Sciatic nerve (tissue), 2 donors: ENCODE measurements at places on chromosomes 12 and 14.

DNA sequence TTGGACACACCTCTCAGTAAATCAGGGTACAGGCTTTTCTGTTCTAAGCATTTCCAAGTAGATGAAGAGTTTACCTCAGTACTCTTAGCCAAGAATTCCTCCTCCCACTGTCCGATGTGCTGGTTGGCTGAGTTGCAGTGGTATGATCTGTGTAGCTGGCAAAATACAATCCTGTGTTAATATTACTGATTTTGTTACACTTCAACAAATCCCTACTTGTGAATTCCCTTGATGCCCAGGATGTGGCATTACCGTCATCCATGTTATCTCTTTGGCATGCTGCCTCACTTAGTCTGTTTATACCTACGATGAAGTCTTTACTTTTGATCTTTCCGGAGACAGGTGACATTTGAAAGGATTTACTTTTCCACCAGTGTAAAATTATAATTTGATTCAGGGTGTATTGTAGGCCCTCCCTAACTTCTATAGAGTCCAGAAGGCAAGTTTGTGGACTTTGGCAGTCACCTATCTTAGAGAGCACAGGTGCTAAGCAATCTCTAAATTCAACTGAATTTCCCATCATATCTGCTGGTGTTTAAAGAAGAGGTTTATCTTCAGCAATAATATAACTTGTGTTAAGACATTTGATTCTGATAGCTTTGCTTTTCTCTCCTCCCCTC, 10.1 kb downstream of the CCDC196 start:
- DNase-seq, result no peak

DNA sequence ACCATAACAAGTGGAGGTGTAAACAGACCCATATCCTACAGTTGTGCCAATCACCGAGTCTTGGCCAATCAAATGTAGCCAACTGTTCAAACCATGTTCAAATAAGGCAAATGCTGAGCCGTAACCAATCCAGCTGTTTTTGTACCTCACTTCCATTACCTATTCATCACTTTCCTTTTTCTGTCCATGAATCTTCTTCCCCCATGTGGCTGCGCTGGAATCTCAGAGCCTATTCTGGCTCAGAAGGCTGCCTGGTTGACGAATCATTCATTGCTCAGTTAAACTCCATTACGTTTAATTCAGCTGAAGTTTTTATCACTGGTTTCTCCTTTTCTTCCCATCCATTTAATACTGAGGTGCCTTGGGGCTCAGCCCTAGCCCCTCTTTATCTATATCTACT, 71.1 kb downstream of the TBC1D30 start:
- DNase-seq, result no peak

GRCh38 chr14:35240231-35240630, 52.0 kb upstream of the PSMA6 start:
- no peak for DNase-seq

GRCh38 chr14:100004392-100004791, 60.8 kb upstream of the EVL start:
- no peak for DNase-seq

DNA sequence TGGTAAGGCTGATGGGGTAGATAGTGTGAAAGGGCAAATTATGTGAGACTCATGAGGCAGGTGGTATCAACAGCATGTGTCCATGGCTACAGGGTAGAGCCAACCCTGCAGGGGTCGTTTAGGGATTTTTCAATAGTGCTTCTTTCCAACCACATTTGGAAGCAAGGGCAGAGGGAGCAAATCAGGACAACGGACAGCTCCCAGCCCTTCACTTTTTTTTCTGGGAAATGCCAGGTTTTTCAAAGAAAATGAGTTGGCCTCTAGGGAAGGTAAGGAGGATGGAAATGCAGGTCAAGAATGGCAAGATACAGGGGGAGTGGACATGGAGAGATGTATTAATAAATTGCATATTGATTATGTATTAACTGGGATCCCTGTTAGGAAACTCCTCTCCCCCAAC, 4.9 kb upstream of the CMA1 start:
- no peak for DNase-seq

- DNase-seq, result no peak
These were observed 22.5 kb upstream of the GSG1 start for GRCh38 chr12:13125996-13126395.

- DNase-seq, result no peak
These were observed 16.1 kb downstream of the PAWR start for GRCh38 chr12:79674629-79675028.

DNA sequence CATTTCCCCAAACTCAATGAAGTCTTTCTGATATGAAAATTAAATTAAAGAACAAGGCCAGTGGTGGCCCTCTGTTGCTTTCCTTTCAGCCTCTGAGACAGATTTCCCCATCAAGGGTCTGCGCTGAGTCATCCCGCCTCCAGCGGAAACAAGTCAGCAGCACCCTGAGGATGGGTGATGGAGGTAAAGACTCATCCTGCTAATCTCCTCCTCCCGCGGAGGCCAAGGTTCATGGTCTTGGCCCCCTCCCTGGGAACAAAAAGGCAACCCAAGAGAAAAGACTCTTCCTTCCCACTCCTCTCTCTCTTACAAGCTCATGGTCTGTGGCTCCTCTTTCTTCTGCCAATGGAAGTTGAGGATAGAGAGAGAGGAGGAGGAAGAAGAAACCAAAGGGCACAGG, 9.0 kb upstream of the NUMB start:
- DNase-seq, result no peak

- no peak for DNase-seq
These were observed 811.4 kb upstream of the TMEM132C start for GRCh38 chr12:127455347-127456265.

- no peak for DNase-seq
These were observed 255.7 kb upstream of the TMPO start for GRCh38 chr12:98259693-98260092.

GRCh38 chr12:12807970-12808702, 5.0 kb upstream of the DDX47 start:
- no peak for DNase-seq

GRCh38 chr12:69500631-69501030, 30.4 kb downstream of the FRS2 start:
- no peak for DNase-seq

DNA sequence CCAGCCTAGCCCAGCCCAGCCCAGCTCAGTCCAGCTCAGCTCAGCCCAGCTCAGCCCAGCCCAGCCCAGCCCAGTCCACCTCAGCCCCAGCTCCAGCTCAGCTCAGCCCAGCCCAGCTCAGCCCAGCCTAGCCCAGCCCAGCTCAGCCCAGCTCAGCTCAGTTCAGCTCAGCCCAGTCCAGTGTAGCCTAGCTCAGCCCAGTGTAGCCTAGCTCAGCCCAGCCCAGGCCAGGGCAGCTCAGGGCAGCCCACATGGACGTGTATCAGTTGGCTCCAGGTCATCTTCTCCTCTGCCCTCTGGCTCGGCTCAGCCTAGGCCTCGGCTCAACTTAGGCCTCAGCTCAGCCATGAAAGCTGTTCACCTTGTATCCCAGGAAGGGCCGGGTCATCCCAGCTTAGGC, 64.7 kb downstream of the TMEM121 start:
- no peak for DNase-seq

DNA sequence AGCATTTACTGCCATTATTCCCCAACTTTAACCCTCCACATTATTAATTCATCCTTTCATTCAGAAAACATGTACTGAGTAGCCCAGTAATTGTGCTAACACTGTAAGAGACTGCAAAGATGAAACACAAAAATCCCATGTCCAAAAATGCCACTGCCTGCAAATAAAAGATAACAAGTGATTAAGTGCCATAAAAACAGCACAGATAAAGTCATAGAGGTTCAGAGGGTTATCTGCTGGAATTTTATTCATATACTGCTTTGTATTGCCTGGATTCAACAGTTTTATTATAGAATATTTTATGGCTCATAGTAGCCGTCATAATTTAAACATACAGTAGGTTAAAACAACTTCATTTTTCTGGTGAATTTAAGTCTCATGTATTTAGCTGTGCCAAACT, 177.9 kb downstream of the KICS2 start:
- DNase-seq, result no peak

DNA sequence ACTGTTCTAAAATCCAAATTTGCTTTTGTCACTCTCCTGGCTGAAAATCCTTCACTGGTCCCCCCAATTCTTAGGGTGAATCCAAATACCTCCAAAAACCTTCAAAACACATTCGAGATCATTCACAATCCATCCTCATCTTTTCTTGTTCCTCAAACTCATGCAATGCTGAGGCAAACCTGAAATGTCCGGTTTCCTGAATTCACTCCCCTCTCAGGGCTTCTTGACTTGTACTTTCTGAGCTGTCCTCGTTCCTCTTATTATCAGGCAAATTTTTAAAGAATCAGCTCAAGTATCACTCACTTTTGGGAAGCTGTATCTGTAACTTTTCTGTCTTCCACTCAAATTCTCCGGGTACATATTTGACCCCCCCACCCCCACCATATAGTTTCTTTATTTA, 84.9 kb upstream of the DUSP6 start:
- DNase-seq, result no peak

- no peak for DNase-seq
These were observed 23.1 kb downstream of the AEBP2 start for GRCh38 chr12:19462406-19462805.

GRCh38 chr12:65518771-65519170, 240.3 kb downstream of the MSRB3 start:
- DNase-seq, result no peak

GRCh38 chr12:68327896-68328295, 4.3 kb downstream of the MDM1 start:
- DNase-seq, result no peak

DNA sequence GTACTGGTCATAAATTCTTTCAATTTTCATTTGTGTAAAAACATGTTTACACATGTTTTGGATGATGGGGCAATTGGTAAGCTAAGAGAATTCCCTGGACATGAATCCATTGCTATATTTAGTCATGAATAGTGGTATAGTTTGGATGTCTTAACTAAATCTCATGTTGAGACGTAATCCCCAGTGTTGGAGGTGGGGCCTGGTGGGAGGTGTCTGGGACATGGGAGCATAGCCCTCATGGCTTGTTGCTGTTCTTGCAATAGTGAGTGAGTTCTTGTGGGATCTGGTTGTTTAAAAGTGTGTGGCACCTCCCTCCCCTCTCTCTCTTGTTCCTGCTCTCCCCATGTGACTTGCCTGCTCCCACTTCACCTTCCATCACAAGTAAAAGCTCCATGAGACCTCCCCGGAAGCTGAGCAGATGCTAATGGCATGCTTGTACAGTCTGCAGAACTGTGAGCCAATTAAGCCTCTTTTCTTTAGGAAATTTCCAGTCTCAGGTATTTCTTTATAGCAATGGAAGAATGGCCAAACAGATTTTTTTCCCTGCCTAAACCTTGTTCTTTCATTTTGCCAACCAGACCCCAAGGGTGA, 33.6 kb downstream of the CTSG start:
- no peak for DNase-seq
